ENCODE measurements at places on chromosomes 16 and 17. TPM values are rescaled to one million over a fixed set of nuclear protein-coding genes. Genes with fewer than 3 reads are reported as not detected.

- peak; percentile 54 for DNase-seq
Observed at GRCh38 chr17:2395258-2396181, 5.3 kb downstream of the MNT start.

- DNase-seq: no peak
Observed at GRCh38 chr16:1162701-1163566, 10.0 kb downstream of the CACNA1H start.

DNA sequence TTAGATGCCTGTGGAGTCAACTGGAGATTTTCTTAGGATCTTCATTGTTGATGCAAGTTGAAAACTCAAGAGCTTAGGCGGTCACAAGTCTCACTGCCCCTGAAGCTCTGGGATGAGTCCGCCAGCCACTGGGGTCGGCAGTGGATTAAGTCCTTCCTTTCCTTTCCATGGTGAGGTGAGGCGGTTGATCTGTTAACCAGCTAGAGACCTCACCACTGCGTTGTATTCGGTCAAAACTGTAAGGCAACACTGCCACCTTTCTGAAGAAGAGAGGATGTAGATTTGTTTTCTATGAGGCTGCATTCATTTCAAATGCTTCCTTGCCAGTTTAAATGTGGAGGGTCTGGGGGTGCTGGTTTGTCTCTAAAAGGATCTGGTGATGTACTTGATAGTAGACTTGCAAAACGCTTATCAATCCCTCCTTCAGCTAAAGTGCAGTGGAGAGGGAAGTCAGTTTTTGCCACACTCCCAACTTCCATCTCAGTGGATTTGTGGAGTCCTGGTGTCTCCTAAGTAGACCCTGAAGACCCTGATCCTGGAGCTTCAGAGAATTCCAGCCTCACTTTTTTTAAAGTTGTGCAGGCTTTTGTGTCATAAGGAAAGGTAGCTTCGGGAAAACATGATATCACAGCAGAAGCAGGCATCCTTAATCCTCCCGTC is 1.7 kb downstream of the MYOCD start:
- DNase-seq: peak; percentile 85

DNA sequence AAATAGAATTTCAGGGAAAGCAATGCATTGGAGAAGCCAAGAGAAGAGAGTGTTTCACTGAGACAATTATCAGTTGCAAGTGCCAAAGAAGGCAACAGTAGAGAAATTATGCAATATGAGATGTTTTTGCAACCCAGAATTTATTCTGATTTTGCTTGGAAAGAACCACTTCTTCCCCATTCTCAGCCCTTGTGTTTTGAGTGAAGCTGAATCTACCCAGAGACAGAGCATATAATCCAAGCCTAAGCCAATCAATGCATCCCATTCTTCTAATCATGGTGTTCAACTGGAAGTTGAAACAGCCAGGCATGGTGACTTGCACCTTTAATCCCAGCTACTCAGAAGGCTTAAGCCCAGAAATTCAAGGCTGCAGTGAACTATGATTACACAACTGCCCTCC is 6.9 kb upstream of the SCNN1G start:
- DNase-seq: no peak

The PLCG2 gene
- total RNA-seq: 1.8 TPM

The NACA2 gene
- total RNA-seq: not detected

All from Daoy (cell line).